Lower lobe of right lung (tissue), 2 donors: ENCODE measurements at places on chromosomes 1 and 21. TPM values are rescaled to one million over a fixed set of nuclear protein-coding genes. Genes with fewer than 3 reads are reported as not detected.

The RAB3B gene
- 0.06 TPM for total RNA-seq

The SOX13 gene
- total RNA-seq = 57.8 TPM

The RIPK4 gene
- 8.7 TPM for total RNA-seq

The GRIK1 gene
- not detected for total RNA-seq

The SFN gene
- total RNA-seq = 47.5 TPM

The TMEM200B gene
- total RNA-seq = 4.3 TPM

The NR1I3 gene
- not detected for total RNA-seq

The AVPR1B gene
- total RNA-seq = not detected

The NTMT2 gene
- total RNA-seq = not detected

The F13B gene
- total RNA-seq = not detected

The HSPG2 gene
- 216 TPM for total RNA-seq

The ATP1A4 gene
- total RNA-seq = 1.1 TPM

The PDC gene
- not detected for total RNA-seq

The TRPM2 gene
- 17.9 TPM for total RNA-seq

The PADI3 gene
- total RNA-seq = not detected

The PKLR gene
- not detected for total RNA-seq

The SPRR3 gene
- not detected for total RNA-seq

The DSCAM gene
- total RNA-seq = 0.06 TPM

The LMX1A gene
- 0.21 TPM for total RNA-seq

The MYBPH gene
- not detected for total RNA-seq

The CSF1 gene
- total RNA-seq = 64.3 TPM

The CPT2 gene
- total RNA-seq = 26.3 TPM

The TRIM58 gene
- total RNA-seq = 4.0 TPM

The COL6A1 gene
- 148 TPM for total RNA-seq

The PTGFRN gene
- total RNA-seq = 31.1 TPM

The TLR5 gene
- 26.6 TPM for total RNA-seq

The GPR37L1 gene
- 0.06 TPM for total RNA-seq

The RNF186 gene
- total RNA-seq = not detected

The CLDN14 gene
- total RNA-seq = not detected

The NUDC gene
- 56.7 TPM for total RNA-seq

The PTPRU gene
- 35.1 TPM for total RNA-seq

The FYB2 gene
- 3.8 TPM for total RNA-seq

The PGBD5 gene
- 2.3 TPM for total RNA-seq
